Sciatic nerve (tissue), 2 donors: ENCODE measurements at places on chromosomes 1 and 21. TPM values are rescaled to one million over a fixed set of nuclear protein-coding genes. Genes with fewer than 3 reads are reported as not detected.

GRCh38 chr1:1761504-1762376 is 16.5 kb downstream of the NADK start:
- DNase-seq = no peak

DNA sequence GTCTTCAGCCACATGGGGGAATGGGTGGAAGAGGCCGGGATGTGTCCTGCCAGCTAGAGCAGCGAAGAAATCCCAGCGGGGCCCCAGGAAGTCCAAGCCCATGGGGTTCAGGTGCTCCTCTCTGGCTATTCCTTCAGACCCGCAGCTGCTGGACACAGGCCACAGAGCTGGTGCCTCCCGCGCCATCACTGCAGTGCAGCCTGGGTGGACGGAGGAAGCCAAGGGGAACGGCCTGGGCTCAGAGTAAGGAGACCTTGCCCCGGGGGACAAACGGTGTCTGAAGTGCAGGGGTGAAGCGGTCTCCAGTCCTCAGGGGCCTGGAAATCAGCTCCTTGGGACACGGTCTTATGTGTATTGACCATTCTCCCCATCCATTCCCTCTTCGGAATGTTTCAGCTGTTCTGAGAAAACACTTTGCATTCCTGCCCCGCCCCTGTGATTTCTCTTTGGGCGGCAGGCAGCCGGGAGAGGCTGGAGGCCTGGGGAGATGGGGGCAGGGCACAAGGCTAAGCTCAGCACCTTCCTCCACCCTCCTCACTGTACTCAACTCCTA is 18.4 kb downstream of the MTHFR start:
- DNase-seq = no peak

The AGMAT gene
- total RNA-seq = 0.18 TPM

The PPFIA4 gene
- total RNA-seq = 3.1 TPM

The CFAP74 gene
- total RNA-seq = 0.09 TPM

GRCh38 chr21:44353191-44353970 is at the start of gene TRPM2:
TRPM2 (plus strand) TSS chr21:44353621; CDS start chr21:44353701, 80 bp downstream.
- DNase-seq = peak; percentile 80

DNA sequence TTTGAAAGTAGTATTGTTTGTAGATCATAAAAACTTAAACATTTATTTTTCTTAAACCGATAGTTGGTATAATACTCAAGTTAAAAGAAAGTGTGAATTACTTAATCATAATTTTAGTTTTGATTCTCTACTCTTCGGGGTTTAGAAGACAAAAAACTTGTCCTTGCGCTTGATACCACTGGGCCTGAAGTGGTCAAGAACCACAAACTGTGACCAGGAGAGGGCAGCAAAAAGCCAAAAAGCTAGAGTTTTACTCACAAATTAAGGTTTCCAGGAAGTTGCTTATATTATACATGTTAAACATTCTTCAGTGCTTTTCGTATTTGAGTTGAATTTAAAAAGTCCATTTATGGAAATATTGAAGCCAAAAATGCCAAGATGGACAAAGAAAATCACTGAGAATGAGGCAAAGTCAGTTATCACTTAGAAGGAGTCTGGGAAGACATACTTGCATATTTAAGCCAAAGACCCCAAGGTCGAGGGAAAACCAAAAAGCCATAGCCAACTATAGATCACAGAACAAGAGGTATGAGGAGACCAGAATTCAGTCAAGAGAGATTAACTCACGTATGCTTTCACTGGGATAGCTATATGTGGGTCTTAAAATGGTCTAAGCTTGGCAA is 34.2 kb downstream of the EFCAB7 start:
- DNase-seq = no peak

DNA sequence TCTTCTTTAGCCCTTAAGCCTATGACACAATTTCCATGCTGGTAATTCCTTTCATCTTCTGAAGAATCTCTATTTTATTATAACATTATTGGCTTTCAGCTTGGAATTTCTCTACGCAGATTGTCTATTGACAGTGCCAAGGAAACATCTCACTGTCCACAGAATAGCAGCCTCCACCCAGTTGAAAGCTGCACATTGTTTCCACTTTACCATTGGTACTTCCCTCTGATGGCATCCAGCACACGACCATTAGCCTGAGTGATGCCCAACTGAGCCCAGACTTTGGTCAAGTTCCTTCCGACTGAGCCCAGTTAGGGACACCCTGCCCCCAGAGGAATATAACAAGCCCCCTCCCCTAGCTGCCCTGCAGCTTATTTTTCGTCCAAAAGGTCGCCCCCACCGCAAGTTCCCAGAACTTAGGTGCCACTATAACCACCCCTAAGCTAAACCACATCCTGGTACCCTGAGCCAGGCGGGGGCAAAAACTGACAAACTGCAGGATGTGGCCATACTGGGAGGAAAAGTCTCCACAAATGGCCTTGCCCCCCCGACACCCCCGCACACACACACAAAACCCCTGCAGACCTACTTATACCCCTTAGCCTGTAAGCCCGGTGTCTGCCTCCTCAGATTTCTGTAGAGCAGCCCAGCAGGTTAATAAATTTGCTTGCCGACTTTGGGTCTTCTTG is 13.2 kb downstream of the GBP5 start:
- DNase-seq = no peak

DNA sequence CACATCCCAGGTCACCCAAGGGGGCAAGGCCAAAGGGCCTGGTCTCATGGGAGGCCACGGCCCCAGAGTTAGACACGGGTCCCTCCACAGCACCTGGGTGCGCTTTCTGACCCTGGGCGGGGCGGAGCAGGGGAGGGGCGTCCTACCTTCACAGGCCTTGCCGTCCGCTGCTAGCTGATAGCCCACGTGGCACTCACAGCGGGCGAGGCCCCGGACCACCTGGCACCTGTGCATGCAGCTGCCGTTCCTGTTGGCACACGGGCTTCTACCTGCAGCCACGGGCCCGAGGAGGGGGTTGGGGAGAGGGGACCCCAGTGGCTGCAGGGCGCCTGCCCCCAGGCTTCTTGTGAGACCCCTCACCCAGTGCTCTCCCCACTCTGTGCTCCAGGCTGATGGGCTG is 59.9 kb downstream of the ARHGEF16 start:
- DNase-seq = no peak

GRCh38 chr1:95380909-95381308 is 146.9 kb downstream of the RWDD3 start:
- no peak for DNase-seq

DNA sequence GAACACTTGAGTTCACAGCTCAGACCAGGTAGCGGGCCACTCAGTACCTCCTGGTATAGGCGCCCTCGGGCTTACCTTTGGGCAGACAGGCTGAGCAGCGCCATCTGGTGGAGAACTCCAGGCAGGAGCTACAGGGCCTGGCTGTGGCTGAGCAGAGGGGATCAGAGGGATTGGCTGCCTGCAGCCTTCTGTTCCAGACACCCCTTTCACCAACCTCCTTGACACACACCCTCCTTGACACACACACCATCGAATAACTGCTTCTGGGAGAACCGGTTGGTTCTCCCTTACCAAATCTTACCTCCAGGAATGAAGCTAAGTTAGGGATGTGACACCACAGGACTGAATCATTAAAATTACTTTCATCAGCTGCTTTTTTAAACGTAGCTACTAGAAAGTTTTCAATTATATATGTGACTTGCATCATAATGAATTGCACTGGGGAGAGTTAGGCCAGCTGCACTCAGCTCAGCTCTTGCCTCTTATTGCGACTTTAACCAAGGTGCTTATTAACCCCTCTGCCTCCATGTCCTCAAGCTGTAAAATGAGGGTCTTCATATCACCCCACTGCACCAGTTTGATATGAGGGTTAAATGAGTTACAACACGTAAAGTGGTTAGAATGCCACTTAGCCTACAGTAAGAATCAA is 6.6 kb downstream of the LIN28A start:
- peak; percentile 82 for DNase-seq
